Activated T-helper 1 cell treated with Interleukin-2 at 50 U/mL for 16 hours (primary cell): ENCODE measurements at places on chromosomes 16 and 17.

DNA sequence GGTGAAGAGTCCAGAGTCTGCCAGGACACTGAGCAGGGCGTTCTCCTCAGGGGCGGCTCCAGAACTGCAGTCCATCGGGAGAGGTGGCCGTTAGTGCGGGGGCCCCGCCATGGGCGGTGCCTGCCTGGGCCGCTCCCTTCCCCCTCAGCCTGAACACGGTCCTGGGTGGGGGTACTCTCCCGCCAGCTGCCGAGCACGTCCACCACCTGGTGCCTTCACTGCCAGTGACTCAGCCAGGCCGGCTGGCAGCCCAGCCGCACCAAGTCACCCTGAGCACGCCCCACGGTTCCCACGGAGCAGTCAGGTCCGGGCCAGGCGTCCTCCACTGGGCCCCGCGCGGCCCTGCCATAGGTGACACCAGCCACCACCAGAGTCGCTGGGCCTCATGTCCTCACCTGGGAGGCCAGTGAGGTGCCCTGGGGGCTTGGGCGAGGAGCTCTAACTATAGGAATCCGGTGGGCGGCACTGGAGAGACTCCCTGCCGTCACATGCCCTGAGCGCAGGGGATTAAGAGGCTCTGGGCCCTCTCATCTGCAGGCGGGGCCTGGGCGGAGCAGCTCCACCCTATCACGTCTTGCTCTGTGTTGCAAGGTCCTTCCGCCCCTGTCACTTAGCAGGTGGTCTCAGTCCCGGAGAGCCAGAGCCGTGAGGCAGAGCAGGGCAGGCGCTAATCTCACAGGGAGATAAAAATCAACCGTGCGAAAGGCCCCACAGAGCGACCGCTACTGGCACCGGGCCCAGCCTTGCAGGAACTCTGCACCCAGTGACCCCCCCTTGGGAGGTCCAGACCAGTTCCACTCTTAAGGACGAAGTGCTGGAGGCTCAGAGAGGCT lies 14.3 kb downstream of the PIEZO1 start:
- no peak for DNase-seq

- peak; percentile 64 for DNase-seq
These were observed 16.6 kb upstream of the DLX4 start for GRCh38 chr17:49952209-49952911.

GRCh38 chr17:3043737-3044365 lies 19.6 kb downstream of the OR1D5 start:
- no peak for DNase-seq

- DNase-seq = no peak
These were observed 3.8 kb upstream of the KAT7 start for GRCh38 chr17:49784636-49785035.
